NCI-H1694 (cell line): ENCODE measurements at places on chromosomes 7 and 10.

GRCh38 chr7:78261302-78261701 is 462.7 kb downstream of the PHTF2 start:
- DNase-seq = no peak

DNA sequence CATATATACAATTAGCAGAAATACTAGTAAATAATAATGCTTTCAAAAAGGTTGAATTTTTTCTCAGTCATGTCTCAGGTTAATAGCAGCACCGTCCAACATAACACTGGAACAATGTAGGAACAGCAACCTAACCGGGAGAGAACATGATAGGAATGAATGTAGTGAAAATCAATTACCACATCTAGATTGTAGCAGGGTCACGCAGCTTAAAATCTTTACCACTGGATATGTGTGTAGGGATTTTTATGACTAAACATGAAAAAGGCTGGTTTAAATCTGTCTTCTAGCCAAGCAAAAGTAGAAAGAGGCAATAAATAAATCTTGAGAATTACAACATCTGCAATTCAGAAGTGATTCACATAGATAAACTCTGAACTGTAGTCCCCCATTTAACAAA is 326.0 kb downstream of the DGKB start:
- DNase-seq = no peak

DNA sequence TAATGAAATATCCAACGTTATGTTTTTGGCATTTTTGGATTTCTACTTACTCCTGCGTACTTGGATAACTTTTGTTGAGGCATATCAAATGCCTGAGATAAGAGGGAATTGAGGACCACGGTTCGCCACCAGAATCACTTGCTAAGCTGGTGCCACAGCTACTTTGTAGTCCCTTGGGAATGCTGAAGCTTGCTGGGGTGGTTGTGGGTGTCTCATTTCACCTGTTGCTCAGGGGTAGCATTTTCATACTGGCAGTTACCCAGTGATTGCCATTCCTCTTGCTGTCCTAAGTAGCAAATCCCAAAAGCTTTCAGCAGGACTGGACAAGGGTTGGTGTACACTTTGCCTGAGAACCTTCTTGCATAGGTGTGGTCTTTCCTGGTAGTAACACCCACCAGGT is 75.2 kb downstream of the CREB5 start:
- DNase-seq = no peak

DNA sequence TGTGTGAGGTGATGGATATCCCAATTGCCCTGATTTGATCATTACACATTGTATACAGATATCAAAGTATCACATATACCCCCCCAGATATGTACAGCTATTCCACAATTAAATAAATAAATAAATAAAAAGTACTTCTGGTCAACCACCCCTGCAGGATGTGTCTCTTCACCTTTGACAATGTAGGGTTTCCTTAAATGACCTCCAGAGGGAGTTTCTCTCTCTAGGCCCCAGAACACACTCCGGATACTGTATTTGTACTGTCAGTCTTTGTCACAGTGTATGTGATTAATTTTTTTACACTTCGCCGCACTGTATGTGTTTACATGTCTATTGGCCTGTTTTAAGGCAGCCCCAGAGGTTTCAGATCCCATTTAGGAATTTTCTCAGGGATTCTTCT is 123.6 kb downstream of the ADCYAP1R1 start:
- no peak for DNase-seq

DNA sequence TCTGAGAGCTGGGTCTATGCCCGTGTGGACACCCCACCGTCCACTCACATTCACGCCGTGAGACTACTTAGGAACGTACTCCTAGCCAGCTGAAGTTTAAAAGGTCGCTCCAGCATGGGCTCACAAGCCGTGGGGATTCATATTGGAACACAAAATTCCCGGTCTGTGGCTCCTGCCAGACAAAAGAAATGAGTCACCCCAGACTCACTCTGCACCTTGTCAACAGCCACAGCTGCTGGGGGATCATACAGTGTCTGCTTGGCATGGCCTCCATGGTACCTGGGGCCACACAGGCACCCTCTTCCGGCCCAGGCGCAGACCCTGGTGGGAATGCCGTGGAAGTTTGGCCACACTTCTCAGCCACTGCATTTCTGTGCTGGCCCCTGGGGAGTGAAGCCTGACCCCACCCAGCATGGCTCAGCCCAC is 228.4 kb downstream of the DNAJB6 start:
- DNase-seq = no peak

GRCh38 chr7:78448911-78449310 is 650.3 kb downstream of the PHTF2 start:
- no peak for DNase-seq

DNA sequence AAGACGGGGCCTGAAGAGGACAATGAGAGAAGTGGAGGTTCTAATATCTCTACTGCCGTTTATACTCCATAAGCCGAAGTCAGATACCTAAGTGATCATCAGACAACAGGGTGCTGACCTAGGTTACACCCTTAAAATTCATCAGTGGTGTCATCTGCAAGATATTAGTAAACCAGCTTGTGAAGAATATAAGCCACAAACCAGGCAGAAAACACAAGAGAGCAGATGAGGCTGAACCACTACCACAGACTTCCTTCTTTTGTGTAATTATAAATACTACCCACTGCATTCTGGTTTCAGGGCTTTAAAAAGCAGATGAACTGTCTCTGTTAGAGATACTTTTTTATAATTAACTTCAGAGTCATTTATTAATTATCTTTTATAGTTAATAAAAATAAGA is 69.0 kb upstream of the LRRC17 start:
- no peak for DNase-seq

GRCh38 chr7:109611656-109612055 is 1042.0 kb downstream of the DNAJB9 start:
- no peak for DNase-seq

DNA sequence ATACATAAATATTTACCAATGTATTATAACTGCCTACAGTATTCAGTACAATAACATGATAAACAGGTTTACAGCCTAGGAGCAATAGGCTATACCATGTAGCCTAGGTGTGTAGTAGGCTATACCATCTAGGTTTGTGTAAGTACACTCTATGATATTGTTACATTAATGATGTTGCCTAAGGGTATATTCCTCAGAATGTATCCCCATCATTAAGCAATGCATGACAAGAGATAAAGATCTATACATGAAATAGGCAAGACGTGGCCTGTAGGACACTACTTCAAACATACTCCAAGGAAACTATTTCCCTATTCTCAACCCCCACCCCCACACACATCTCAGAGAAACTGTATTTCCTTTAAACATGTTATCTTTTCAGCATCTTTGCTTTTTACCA is 15.3 kb upstream of the ADAM22 start:
- no peak for DNase-seq

DNA sequence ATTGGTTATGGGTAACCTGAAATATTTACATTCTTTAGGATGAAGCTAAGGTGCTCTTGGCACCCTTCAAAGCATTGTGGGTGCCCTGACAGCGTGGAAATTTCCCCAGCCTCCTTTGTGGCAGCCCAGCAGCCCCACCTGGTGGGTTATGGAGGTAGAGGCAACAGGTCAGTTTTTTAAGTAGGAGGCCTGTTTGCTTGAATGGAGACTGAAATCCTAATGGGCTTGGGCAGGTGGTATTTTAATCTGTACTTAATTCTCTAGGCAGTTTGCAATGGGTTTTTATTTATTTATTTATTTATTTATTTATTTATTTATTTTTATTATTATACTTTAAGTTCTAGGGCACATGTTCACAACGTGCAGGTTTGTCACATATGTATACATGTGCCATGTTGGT is 139.4 kb downstream of the EPC1 start:
- DNase-seq = no peak

- DNase-seq = no peak
These were observed 255.3 kb downstream of the STK31 start for GRCh38 chr7:23965296-23965695.

DNA sequence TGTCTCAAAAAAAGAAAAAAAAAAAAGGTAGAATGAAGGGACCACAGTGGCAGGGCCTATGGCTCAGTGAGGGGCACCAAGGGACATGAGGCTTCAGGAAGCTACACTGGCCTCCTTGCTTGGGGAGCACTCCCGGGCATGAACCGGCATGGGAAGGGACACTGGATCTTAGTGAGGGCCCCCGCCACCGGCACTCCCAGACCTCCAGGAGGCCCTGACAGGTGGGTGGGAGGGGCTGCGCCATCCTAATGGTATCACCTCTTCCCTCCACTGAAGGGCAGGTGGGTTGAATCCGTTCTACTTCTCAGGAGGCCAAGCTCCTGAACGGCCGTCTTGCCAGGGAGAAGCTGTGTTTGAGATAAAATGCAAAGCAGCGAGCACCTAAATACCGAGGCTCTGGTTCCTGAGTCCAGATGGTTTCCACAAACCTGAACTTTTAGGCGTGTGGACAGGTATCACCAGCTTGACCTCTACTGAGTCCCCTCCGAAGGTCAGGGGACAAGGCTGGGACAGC is 69.8 kb downstream of the C10orf143 start:
- DNase-seq = no peak

- no peak for DNase-seq
These were observed 159.8 kb downstream of the AOAH start for GRCh38 chr7:36564489-36564888.

GRCh38 chr7:35700865-35701264 is 5.9 kb upstream of the HERPUD2 start:
- no peak for DNase-seq

DNA sequence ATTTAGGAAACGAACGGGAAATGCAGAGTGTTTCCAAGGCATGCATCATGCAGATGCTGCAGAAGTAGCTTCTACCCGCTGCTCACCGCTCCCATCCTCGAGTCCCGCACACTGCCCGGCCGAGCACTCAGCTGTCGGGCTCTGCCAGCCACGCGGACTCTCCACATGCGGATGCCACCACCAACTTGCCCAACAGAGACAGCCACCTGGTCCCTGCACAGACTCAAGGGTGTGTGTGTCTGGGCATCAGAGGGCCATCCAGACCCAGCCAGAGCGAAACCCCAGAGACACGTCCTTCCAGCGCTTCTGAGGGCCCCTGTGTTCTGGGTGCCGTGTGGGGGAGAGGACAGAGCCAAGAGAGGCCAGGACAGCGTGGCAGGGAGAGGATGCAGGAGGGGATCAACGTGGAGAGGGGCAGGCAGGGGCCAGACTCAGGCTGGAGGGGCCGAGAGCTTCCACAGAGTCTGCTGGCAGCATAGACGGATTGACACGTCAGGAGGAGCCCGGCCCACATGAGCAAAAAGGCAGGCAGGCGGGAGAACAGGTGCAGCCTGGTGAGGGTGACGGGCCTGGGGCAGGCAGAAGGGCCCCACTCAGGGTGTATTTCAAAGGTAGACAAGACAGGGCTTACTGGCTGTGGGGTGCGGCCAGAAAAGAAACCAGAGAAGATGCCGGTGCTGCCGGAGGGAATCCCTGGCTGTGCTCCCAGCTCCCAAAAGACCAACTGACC is 18.3 kb downstream of the GPER1 start:
- DNase-seq = no peak

DNA sequence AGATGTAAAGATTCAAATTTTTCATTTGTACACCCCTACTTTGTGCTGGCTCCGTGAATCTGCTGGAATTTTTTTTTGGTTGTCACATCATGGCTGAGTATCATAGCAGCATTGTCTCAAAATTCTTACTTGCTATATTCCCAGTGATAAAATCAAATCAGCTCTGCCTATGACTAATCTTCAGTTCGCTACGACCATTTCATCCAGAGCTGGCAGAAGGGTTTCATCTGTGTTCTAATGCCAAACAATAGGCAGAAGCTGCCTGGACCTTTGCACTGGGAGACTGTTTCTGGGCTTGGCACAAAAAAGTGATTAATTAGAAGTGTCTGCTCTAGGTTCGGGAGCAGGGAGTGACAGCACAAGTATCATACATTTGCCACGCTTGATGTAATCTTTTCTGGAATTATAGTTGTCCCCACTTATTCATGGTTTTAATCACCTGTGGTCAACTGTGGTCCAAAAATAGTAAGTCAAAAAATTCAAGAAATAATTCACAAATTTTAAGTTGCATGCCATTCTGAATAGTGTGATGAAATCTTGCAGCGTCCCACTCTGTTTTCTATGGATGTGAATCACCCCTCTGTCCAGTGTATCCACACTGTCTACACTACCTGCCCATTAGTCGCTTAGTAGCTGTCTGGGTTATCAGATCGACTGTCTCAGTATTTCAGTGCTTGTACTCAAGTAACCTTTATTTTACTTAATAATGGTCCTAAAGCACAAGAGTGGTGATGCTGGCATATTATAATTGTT is 120.5 kb upstream of the IMMP2L start:
- DNase-seq = no peak

DNA sequence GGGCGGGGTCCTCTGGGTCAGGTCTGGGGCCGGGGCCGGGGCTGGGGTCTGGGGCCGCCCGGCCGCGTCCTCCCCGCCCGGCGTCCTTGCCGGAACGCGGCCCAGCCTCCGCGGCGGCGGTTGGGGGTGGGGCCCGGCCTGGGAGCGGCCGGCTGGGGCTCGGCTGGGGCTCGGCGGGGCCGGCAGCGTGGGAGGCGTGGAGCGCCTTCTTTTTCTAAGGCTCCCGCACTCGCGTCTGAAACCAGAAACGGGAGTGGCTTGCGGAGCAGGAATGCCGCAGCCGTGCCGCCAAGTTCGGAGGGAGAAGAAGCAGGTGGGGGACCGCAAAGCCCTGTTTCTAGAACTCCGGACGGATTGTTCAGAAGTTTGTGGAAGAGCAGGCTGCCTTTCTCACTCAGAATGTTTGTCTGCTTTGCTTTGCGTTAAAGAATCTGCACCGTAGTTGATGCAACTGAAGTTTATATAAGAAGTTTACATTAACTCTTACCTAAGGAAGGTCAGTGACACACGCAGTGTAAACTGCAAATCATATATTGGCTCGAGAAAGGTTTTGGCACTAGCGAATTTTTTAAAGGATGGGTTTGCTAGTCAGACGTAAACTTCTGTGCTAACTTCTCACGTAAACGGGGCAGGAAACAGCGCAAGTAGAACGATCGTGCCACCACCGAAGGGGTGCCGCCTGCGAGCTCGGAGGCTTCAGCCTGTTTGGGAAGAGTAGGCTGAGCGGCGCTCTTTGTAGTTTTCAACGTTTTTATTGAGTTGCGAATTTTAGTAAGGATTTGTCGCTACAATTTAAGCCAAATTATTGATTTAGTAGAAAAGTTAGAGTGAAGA is 729 bp downstream of the DNAJB6 start:
- DNase-seq = no peak

DNA sequence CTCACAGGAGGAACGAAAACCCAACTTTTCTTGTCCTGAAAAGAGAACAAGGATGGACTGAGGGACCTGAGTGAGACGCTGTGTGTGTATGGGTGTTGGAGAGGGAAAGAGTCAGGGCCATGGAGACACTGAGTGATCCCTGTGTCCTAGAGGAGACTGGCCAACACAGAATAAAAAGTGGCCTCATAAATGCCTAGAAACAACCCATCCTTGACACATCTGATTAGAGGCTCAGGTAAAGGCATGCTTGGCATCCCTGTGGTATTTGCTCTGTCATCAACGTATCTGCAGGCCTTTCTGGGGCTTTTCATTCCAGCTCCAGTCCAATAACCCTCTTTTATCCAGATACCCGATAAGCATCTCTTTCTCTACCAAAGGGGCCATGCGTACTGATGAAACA is 86.3 kb downstream of the FGFR2 start:
- no peak for DNase-seq
